ENCODE measurements at places on chromosomes 7 and 10.

- DNase-seq = no peak
These were observed 38.8 kb upstream of the MYL10 start for GRCh38 chr7:101667920-101668319.

- DNase-seq = no peak
These were observed 40.9 kb upstream of the ST7 start for GRCh38 chr7:116912269-116912909.

DNA sequence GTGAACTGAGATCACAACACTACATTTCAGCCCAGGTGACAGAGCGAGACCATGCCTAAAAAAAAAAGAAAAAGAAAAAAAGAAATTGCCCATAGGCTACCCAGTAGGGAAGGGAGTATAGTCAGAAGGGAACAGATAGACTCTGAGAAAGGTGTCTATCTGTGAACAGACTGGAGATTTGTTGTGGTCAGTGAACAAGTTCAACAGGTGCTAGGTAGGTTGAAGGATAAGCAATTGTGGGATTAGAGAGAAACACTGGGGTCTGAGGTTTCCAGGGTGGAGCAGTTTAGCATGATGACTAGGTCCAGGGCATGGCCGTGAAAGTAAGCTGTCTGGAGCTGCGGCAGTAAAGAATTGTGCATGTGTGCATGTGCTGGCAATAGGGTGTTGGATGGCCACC, 6.9 kb downstream of the LRGUK start:
- no peak for DNase-seq

DNA sequence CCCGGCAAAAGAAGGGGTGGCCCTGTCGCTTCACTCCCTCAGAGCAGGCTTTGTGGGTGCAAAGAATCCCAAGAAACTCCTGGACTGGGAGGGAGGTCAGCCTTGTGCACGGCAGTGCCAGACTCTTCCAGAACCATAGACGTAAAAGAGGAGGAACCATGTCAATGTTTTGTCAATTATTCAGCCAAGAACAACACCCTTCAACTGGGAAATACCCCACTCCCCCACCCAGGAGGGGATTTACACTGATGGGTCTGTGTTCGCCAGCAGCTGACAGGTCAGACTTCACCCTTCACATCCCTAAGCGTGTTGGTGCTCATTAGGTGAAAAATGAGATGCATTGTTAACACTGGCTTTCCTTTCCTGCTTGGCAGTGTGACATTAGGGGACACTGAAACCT, 116.8 kb upstream of the BMPER start:
- DNase-seq = no peak

DNA sequence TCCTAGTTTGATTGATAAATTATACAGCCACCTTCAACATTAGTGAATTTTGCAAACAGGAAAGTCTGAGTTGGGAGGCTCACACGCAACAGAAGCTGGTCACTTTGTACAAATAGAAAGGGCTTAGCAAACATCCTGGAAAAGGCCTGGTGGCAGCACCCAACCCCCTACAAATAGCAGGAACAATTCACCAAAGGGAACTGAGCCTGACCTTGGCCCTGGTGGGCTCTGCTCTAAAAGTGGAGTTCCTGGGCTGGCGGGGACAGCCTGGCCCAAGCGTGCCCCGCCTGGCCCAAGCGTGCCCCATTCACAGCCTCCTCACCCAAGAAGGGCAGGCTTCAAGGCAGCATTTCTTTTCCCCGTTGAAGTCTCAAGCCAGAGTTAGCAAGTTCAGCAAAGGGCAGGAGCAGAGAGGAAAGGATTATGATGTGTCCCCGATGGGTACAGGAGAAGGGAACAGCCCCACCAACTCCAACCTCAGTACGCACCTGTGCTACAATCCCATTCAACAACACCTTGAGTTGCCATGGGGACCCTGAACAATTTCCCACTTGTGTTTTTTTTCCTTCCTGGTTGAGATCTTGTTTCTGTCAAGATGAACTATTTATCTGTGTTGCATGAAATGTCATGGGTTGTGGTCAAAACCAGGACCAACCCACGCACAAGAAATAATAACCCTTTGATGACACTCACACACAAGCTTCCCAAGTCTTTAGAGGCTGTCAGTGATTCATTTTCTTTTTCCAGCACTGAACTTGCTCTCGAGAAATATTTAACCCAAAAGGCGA, 43.4 kb downstream of the RGS10 start:
- no peak for DNase-seq

DNA sequence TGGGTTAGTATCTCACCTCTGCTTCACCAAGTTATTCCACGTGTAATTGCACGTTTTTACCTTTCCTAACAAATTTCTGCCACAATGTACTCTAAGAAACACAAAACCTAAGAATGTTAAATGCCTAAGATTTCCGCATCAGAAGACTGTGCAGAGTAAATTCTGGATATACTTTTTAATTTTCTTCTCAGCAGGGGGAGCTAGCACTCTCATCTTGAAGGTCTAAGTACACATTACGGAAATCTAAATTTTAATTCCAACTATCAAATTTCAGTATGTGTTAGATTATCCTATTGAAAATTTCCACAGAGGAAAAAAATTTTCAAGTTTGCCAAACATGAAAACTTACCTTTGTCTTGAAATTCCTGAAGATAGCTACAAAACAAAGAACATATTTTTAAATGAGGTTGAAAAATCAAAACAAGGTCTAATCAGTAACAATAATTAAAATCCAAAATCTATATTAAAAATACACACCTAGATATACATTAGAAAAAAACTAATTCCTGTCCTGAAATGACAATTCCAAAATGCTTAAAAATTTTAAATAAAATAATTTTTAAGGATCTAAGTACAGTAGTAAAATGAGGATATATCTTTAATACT, 10.5 kb downstream of the SKAP2 start:
- no peak for DNase-seq

DNA sequence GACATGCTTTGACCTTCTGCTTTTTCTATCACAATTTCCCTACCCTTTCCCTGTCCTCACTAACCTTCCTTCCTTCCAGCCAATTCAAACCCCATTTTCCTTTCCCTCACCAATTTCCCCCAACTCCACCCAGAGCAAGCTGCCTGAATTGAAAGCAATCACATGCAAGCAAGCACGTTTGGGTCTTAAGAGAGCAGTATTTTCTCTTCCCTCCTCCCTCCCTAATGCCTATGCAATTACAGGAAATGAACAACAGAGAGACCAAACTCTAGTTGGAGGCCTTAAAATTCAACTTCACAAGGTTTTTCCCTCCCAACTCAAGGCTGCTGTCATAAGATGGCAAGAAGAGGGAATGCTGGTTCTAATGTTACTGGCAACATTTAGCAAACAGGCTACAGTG, 117.2 kb downstream of the MYOF start:
- no peak for DNase-seq

DNA sequence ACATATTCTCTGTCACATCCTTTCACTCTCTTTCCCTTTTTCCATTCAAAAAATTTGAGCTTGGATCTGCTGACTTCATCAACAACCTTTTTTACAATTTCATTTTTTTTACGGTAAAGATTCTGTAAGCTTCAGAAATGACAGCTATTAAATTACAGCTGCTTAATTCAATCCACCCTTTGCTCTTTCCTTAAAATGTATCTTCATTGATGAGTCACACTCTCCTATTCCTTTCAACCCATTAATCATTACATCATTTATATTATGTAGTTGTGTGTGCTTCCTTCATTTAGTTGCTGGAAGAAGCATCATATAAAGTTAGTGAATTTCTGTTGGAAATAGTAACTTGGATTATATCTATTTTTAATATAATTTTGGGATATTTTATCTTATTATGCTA, 67.1 kb upstream of the MAGI2 start:
- no peak for DNase-seq

DNA sequence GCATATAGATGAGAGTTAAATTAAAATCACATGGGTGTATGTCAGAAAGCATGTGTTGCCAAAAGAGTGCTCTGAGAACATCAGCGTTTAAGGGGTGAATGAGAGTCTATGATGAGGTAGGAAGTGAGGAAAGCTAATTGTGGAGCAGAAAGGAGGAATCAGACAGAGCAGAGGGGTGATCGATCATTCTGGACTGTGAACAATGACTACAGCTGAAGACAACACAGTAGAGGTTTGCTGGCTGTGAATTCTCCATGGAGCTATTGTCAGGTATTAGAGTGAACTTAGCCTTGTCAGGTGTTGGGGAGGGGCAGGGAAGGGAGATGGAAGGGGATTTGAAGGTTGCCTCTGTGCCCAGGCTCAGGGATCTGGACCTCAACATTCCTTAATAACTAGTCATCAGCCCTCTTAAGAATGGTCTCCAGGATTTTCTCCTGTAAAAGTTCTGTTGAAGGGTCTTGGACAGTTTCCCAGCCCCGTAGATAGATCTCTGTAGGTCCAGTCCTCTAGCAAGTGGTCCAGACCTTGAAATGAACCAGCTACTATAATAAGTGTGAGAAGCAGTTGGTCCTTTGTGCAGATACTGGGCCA, 57.1 kb downstream of the KIF5B start:
- DNase-seq = no peak

DNA sequence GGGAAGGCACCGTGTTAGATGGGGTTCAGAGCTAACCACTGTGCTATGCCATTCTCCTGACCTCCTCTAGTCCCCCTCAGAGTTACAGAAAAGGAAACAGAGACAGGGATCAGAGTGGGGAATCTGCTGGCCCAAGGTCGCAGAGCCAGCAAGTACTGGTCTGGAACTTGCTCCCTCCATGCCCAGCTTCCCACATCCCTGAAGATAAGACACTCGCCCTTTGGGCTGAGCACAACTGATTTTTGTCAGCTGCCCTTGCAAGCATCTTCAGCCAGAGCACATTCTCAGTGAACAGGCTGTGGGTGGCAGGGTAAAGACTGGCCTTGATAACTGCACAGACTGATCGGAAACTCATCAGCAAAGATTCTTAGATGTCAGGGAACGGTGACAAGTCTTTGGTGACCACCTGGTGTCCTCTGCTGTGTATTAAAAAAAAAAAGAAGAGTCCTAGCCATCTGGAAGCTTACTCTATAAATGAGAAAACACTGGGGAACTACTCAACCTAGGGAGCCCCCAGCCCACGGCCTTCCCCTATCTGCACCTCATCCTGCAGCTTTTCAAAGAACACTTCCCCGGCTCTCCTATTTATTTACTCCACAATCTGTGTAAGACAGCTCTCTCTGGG, 1.3 kb upstream of the SORBS1 start:
- DNase-seq = no peak

- peak; percentile 52 for DNase-seq
These were observed 15.3 kb upstream of the GPR146 start for GRCh38 chr7:1028775-1029636.

- DNase-seq = no peak
These were observed 112.6 kb upstream of the ADAM12 start for GRCh38 chr10:126500866-126501265.

Data from effector memory CD4-positive, alpha-beta T cell (primary cell).